Gastrocnemius medialis (tissue), 4 donors: ENCODE measurements at places on chromosomes 11 and 22. TPM values are rescaled to one million over a fixed set of nuclear protein-coding genes. Genes with fewer than 3 reads are reported as not detected.

Gene GAL3ST1
- total RNA-seq: 1.6 TPM

Gene INPP5J
- total RNA-seq: 0.31 TPM

Gene TBX10
- total RNA-seq: not detected

- no peaks in the 10 kb centered on the region for H3K27me3 ChIP-seq
- H3K36me3 ChIP-seq: no peaks in the 10 kb centered on the region
- DNase-seq: no peak
- no peak overlapping the region for H3K27ac ChIP-seq
Observed at GRCh38 chr22:38049812-38050619, 7.2 kb upstream of the PICK1 start.

Gene PTGDR2
- 4.3 TPM for total RNA-seq

DNA sequence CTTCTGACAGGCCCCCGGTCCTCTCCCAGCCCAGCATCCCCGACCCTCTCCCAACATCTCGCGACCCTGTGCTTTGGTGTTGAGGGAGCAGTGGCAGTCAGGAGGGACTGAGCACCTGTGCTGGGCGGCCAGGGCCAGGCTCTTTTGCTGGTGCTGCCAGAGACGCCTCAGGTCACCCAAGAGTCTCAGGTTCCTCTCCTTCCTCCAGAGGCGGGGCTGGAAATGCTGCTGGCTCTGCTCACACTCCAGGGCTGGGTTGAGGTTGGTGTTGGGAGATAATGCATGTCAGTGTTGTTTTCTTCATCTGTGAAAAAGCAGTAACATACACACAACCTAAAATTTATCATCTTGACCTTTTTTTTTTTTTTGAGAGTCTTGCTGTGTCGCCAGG lies 1.2 kb upstream of the IGLL1 start:
- H3K4me1 ChIP-seq: no peaks in the 10 kb centered on the region
- H3K36me3 ChIP-seq: no peaks in the 10 kb centered on the region
- no peak for DNase-seq
- no peak overlapping the region for H3K4me3 ChIP-seq

DNA sequence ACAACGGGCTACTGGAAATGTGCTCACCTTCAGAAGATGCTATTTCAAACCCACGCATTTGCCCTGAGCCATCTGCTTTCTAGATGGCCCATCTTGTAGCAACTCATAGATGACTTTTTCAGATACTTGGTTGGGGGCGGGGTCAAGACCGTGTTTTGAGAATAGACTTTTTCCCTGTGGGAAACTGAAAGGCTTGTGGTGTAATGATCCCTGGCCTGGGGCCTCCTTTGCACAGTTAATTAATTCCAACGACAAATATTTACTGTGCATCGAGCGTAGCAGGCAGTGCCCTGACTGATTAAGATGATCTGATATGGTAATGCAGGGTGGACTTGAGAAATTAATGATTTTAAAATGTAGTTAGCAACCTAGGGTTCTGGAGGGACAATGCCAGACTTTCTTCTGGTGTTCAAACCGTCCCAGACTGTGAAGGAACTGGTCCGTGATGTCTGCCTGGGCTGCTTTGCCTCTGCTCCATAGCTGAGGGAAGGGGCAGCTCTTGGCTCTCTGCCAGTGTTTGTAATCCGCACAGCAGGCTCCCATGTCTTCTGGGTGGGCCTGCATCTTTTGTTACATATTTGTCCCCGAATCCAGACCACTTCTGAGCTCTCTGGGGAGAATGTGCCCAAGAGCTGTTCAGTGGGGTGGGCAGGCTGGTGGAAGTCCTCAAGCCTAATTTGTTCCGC lies 84.8 kb downstream of the ADAMTS15 start:
- H3K27me3 ChIP-seq: no peaks in the 10 kb centered on the region
- no peaks in the 10 kb centered on the region for H3K4me1 ChIP-seq
- DNase-seq: no peak
- no peaks in the 10 kb centered on the region for H3K36me3 ChIP-seq
- no peak overlapping the region for H3K4me3 ChIP-seq
- no peak overlapping the region for H3K27ac ChIP-seq

- H3K27me3 ChIP-seq: no peaks in the 10 kb centered on the region
- no peak overlapping the region for H3K4me3 ChIP-seq
- DNase-seq: no peak
- H3K36me3 ChIP-seq: no peaks in the 10 kb centered on the region
- H3K4me1 ChIP-seq: no peaks in the 10 kb centered on the region
Observed at GRCh38 chr11:117127171-117127901, 16.8 kb upstream of the PAFAH1B2 start.

GRCh38 chr11:3939651-3940190 lies 84.3 kb downstream of the STIM1 start:
- DNase-seq: no peak
- no peak overlapping the region for H3K4me3 ChIP-seq
- H3K27me3 ChIP-seq: no peaks in the 10 kb centered on the region
- peak overlapping the region; percentile 73 for H3K27ac ChIP-seq
- H3K36me3 ChIP-seq: no peaks in the 10 kb centered on the region

DNA sequence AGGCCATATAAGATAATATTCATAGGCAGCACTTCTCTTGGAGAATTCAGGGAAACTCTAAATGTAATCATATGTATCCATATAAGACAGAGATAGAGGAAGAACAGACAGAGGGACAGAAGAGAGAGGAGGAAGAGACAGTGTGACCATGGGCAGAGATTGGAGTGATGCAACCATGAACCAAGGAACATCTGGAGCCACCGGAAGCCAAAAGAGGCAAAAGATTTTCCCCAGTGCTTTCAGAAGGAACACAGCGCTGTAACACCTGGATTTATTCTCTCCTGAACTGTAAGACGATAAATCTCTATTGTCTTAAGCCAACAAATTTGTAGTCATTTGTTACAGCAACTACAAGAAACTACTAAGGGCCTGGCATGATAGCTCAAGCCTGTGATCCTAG lies 57.7 kb downstream of the GAB2 start:
- no peak overlapping the region for H3K4me3 ChIP-seq
- no peaks in the 10 kb centered on the region for H3K27me3 ChIP-seq
- no peak for DNase-seq
